Right cardiac atrium (tissue), 5 donors: ENCODE measurements at places on chromosomes 2 and 18. TPM values are rescaled to one million over a fixed set of nuclear protein-coding genes. Genes with fewer than 3 reads are reported as not detected.

GRCh38 chr18:33421225-33421624, 19.3 kb downstream of the CCDC178 start:
- DNase-seq = no peak

GRCh38 chr18:70390371-70391090, 101.7 kb downstream of the SOCS6 start:
- DNase-seq = no peak

DNA sequence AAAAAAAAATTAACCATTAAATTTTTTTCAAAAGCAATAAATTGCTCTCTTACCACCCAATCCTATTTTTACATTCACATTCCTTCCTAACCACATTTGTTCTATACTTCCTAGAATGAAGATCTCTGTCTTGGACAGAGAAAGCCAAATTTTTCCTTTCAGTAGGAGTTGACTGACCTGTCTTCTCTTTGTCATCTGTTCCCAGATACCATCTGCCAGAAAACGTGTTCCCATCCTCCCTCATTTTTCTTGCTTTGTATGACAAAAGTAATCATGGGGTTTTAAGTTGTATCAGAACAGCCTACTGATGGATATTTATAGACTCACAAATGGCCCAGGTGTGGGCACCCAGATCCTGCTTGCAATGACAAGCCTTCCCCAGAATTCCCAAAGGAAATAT, 182.1 kb downstream of the CYP26B1 start:
- DNase-seq = no peak

DNA sequence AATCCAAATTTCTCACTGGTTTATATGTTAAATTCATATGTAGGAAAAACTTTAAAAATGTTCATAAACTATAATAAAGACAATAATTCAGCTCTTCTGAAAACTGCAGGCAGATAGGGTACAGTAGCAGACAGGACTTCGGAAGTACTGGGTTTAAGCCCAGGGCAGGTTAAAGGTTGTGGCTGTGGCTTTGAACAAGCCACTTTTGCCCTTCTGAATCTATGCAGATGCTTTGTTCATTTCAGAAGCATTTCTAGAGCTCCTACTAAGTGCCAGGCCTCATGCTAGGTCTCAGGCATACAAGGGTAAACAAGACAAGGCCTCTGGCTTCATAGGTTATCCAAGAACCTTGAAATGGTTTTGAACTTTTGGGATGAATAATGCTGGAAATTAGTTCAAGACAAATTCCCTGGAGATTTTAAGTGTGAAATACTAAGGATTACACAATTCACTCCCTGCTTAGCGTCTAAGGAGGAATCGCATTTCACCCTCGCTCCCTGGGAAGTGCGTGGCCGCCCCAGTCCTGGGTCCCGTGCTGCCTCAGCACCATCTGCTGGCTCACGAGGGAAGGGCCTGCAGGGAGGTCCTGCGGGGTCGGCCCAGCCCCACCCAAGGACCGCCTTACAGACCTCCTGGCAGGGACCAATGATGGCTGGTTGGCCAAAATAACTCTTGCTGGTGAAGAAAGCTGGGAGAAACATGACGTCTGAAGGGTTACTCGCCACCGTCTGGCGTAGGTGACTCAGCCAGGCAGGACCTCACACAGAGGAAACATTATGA, 67.7 kb upstream of the L3MBTL4 start:
- peak; percentile 92 for DNase-seq

DNA sequence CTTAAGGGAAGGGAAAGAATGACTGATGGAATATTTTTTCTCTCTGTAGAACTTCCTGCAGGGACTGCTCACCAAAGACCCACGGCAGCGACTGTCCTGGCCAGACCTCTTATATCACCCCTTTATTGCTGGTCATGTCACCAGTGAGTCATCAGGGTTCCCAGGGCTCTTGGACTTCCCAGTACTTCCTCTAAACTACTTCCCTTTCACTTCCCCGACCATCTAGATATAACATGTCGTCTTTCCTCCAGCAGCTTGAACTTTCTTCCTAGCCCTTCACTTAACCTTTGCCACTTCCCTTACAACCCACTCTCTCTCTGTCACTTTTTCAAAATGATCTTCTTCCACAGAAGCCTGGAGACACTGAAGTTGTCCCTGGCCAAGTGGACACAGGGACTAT, 7.2 kb downstream of the STK36 start:
- no peak for DNase-seq

DNA sequence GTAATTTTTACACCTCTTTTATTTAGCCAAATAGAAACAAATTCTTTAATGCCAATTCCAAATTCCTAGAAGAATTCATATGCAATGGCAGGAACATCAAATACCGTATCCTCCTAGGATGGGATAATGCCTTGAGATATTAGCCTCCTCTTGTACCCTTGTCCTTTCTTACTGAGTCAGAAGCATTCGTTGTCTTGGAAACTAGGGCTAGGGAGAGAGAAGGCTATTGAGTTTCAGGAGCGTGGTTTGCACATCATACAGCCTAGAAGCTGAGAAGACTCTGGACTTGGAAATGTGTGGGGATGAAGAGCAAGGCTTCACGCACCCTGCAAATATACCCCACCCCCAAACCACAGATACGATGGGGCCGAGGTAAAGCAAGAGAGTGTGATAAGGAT, 300.7 kb downstream of the SP3 start:
- DNase-seq = no peak

DNA sequence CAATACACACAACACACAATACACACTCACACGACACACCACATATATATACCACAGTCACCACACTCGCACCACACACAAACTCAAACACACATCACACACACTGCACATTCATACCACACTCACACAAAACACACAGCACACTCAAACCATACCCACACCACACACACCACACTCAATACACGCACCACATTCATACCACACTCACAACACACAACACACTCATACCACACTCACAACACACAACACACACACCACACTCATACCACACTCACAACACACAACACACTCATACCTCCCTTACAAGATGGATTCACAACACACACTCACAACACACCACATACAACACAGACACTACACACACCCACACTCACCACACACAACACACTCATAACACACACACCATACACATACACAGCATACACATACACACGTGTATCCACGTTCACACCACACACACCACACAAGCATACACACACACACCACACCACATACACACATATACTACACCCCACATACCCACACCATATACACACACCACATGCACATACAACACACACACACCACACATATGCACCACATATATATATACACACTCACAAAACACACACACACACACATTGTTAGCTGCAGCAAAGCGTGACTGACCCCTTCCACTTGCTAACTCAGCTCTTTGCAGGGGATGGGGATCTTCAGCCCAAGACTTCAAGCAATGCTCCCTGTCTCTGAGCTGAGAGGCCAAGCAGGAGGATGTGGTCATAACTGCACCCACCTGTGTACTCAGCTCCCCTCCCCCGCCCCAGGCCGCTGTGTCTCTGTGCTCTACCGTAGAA, 59.0 kb downstream of the SDC1 start:
- no peak for DNase-seq

- DNase-seq = no peak
These were observed 21.6 kb downstream of the TSN start for GRCh38 chr2:121776885-121777698.

DNA sequence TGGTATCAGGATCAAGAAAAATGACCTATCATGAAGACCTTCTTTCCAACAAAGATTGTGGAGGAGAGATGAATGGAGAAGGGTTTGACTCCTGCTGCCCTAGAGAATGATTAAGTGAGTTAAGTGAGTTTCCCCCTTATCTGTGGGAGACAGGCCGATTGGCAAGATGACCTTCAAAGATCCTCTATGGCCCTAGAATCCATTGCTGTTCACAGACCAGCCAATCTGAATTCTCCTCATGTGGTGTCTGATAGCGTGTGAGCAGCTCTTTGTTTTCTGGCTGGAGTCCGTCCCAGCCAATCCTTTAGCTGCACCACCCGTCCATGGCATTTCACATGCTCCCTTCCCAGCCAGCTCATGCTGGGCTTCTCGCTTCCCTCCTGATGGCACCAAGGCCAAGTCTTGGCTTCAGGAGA, 79.4 kb downstream of the MARCHF4 start:
- DNase-seq = no peak

DNA sequence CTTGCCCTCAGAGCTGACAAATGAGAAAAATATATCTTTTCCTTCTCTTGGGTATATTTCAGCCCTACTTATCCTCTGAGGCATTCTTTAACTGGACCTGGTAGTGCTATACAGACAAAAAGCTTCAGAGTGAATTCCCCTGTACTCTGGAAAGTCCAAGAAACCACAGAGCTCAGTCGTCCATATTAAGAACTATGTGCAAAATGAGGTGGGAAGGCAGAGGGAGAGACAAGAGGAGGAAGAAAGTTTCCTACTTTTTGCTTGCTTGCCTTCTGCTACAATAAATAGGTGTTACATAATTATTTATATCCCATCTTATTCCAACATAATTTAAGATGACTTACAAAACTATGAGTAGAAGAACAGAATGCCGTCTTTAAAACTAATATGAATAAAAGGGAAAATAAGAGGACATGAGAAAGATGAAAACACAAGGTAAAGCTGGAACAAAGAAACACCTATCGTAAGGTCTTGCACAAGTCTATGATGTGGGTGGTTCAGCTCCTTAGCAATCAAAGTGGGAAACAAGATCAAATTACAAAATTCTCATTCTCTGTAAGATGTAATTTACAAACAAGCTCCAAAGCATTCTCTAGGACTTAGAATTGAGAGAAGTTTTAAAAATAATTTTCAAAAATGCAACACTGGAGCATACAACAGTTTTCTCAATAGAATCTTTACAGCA, 97.9 kb downstream of the BAZ2B start:
- no peak for DNase-seq

- DNase-seq = no peak
These were observed 36.8 kb upstream of the GPD2 start for GRCh38 chr2:156399224-156399949.

DNA sequence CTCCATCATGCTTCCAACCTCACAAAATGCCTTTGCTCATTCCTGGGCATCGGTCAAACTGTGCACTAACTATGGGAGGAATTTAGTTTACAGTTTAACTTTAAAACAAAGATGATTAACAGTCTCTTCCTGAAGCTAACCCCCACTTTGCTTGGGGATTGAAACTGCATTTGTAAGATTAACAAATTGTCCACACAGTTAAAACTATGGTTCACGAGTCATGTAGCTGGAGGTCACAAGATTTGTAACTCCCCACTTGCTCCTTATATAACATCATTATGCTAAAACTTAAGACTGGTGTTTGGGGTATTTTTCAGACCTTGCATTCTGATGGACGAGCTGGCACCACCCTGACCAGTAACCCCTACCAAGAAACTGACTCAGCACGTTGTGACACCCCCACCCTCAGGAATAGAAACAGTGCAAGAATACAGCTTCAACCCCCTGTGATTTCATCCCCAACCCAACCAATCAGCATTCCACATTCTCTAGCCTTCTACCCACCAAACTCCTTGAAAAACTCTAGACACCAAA, 252.3 kb downstream of the MBD5 start:
- DNase-seq = no peak

DNA sequence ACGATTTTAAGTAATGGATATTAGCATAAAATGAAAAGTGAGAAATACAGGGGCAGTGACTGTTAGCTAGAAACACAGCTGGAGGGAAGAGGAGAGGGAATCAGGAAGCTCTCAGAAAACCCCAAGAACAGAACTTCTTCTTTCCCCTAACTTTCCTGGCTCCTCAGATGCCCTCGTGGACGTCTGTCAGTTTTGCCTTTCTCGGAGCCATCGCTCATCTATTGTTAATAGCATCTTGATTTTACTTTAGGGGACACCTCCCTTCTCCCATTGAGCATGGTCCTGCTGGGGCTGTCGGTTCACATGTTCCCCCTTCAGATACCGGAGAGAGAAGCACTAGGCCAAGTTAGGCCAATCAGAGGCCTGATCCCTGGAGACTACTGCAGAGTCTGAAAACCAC, 2.3 kb upstream of the PLEK start:
- DNase-seq = no peak

DNA sequence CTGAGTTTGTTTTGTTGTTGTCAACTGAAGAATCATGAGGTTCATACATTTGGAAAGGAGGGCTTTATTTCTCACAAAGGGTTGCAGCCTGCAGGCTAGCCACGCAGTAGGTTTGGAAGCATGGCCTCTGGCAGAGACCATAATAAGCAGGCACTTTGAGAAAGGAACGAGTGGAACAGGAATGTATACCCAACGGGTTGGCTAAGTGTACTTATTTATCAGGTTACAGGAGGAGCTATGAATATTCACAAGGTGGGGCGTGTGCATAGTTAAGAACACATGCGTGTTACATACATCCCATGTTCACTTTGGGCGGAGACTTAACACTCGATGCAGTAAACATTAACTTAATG, 30.1 kb upstream of the SH3RF3 start:
- no peak for DNase-seq

DNA sequence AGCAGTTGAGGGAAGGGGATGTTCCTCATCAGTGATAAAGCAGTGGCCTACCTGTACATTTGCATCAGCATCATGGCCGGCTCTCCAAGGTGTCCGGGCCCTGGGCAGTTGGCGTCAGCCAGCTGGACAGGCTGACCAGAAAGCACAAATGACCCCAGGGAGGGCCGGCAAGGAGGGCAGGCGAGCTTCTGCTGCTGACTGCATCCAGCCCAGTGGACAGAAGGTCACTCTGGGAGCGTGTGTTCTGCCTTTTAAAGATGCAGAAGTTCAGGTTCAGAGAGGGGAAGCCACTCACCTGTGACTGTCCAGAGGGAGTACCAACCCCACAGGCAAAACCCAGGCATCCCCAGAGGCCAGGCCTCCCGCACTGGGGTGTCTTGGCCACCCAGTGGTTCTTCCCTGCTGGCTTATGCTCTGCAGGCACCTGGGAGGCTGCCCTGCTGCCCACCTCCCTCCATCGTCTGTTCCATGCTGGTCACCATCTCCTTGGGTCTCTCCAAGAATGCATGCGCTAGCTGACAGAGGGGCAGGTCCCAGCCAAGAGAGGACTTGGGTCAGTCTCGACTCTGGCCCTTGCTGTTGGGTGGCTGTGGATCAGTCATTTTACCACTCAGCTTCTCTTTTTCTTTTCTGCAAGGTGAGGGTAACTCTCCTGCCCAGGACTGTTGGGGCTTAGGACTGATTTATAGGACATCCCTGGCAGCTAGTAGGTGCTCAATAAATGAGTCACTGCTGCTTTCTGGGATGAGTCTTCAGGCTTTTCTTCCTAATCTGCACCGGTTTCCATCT, 89.9 kb downstream of the INHBB start:
- DNase-seq = no peak

GRCh38 chr18:50986360-50987087, 18.7 kb downstream of the ELAC1 start:
- no peak for DNase-seq

- DNase-seq = peak; percentile 50
These were observed 15.4 kb upstream of the FOSL2 start for GRCh38 chr2:28377195-28377816.

GRCh38 chr2:118979152-118979861, 37.3 kb downstream of the MARCO start:
- no peak for DNase-seq

The PRKAG3 gene
- total RNA-seq = 0.14 TPM

The RNF152 gene
- 13.5 TPM for total RNA-seq

The KCNG2 gene
- total RNA-seq = not detected

The TMEM182 gene
- 206 TPM for total RNA-seq

The EPG5 gene
- 19.5 TPM for total RNA-seq

The CDH19 gene
- total RNA-seq = 98.0 TPM

The ZNF521 gene
- total RNA-seq = 45.4 TPM

The SCN9A gene
- total RNA-seq = 1.5 TPM

The ALPG gene
- not detected for total RNA-seq

The CYP27C1 gene
- total RNA-seq = 0.25 TPM

The SNED1 gene
- 17.8 TPM for total RNA-seq

The IL1RL1 gene
- 5.4 TPM for total RNA-seq

The NCKAP1 gene
- total RNA-seq = 148 TPM

The IMPA2 gene
- total RNA-seq = 24.4 TPM

The IL1A gene
- not detected for total RNA-seq

The LYPD1 gene
- total RNA-seq = not detected

The SRD5A2 gene
- total RNA-seq = not detected
